GM12878 (cell line): ENCODE measurements at places on chromosomes 5 and 9.

- no peak for DNase-seq
- H3K4me3 ChIP-seq: no peak overlapping the region
- H3K27me3 ChIP-seq: no peaks in the 10 kb centered on the region
Observed at GRCh38 chr5:167888393-167888792, 403.1 kb upstream of the WWC1 start.

- H3K27ac ChIP-seq: peak overlapping the region; percentile 68
- peak overlapping the region; percentile 15; the same call in 1 of the 2 replicates for H3K4me3 ChIP-seq
- H3K27me3 ChIP-seq: no peaks in the 10 kb centered on the region
- H3K4me1 ChIP-seq: peaks cover 19% of the 10 kb centered on the region
Observed at GRCh38 chr9:99118782-99119466, 14.0 kb downstream of the TGFBR1 start.

DNA sequence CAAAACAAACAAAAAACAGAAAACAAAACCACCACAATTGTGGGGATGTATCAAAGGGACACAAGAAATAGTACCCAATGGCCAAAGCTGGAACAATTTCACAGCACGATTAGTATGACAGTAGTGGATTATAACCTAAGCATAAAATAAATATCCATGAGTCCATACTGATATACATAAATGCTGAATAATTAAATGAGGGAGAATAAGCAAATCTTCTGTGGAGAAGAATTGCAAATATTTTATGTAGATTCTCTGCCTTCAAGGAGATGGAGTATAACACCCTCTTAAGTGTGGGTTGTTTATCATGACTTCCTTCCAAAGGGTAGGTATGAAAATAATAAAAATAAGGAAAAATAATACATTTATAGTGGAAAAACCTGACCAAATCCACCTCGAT is 325.4 kb downstream of the PDE4D start:
- peaks cover 6% of the 10 kb centered on the region for H3K4me1 ChIP-seq
- no peaks in the 10 kb centered on the region; the same call in 1 of the 2 replicates for H3K36me3 ChIP-seq
- no peaks in the 10 kb centered on the region for H3K27me3 ChIP-seq
- no peak overlapping the region for H3K4me3 ChIP-seq

GRCh38 chr9:2745560-2746380 is 28.5 kb downstream of the KCNV2 start:
- no peak for DNase-seq
- H3K4me3 ChIP-seq: no peak overlapping the region
- H3K4me1 ChIP-seq: no peaks in the 10 kb centered on the region
- no peaks in the 10 kb centered on the region for H3K27me3 ChIP-seq
- H3K36me3 ChIP-seq: no peaks in the 10 kb centered on the region
- no peak overlapping the region for H3K27ac ChIP-seq

- no peaks in the 10 kb centered on the region for H3K27me3 ChIP-seq
- H3K27ac ChIP-seq: no peak overlapping the region
- no peak overlapping the region for H3K4me3 ChIP-seq
- H3K36me3 ChIP-seq: no peaks in the 10 kb centered on the region
- H3K4me1 ChIP-seq: peaks cover 16% of the 10 kb centered on the region; the same call in 1 of the 2 replicates
- DNase-seq: no peak
Observed at GRCh38 chr5:34584165-34584564, 72.0 kb upstream of the RAI14 start.

DNA sequence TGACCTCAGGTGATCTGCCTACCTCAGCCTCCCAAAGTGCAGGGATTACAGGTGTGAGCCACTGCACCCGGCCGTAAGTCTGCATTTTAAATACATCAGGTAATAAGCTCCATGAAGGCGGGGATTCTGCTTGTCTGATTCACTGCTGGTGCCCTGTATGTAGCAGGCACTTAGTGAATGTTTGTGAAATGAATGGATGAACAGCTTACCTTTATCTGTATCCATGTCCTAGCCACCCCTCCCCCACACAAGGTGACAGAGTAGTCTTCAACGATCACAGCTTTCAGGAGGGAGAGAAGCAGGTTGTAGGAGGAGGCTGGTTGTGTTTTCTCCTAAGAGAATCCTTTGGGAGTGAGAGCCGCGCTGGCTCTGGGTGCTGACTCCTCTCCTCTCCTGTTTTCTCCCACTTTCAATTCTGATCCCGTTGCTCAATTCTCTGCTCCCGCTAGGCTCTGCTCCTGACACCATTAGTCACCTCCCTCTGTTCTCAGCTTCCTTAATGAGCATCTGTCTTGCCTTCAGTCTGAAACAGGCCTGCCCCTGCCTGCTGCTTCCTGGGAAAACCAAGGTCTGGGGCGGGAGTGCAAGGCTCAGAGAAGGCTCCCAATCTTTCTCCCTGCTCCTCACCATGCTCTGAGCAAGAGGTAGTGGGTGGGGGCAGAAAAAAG is 88.8 kb upstream of the CTNNA1 start:
- H3K27ac ChIP-seq: no peak overlapping the region
- H3K4me3 ChIP-seq: no peak overlapping the region
- no peaks in the 10 kb centered on the region; the same call in 1 of the 2 replicates for H3K27me3 ChIP-seq

GRCh38 chr9:22026696-22027095 is 17.6 kb upstream of the CDKN2B start:
- no peaks in the 10 kb centered on the region for H3K27me3 ChIP-seq
- H3K4me1 ChIP-seq: peaks cover 10% of the 10 kb centered on the region
- no peak overlapping the region for H3K27ac ChIP-seq
- no peak for DNase-seq

GRCh38 chr9:13088720-13089427 is 190.6 kb downstream of the MPDZ start:
- H3K36me3 ChIP-seq: no peaks in the 10 kb centered on the region
- no peak for DNase-seq
- no peak overlapping the region for H3K27ac ChIP-seq
- H3K27me3 ChIP-seq: no peaks in the 10 kb centered on the region

DNA sequence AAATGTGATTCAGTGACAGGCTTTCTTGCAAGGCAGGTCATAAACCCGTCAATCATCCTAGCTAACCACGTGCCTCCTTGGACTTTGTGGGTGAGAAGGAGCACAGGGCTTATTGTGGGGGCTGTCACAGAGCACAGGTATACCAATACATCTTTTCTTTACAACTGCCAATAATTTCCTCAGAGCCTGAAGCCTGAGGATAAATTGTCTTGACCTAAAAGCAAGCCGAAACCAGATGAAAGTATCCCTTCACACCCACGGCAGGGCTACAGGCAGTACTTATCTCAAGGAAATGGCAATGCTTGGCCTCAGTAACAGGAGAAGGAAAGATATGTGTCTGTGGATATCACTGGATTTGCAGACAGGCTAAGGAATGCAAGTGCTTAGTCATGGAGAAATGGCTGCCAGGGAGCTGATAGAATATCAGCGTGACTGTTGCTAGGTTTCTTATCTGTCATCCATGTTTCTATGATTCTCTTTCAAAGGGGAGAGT is 90.3 kb upstream of the ZNF366 start:
- no peak for DNase-seq
- peaks cover 4% of the 10 kb centered on the region; the same call in 1 of the 2 replicates for H3K4me1 ChIP-seq
- H3K27ac ChIP-seq: no peak overlapping the region
- H3K27me3 ChIP-seq: no peaks in the 10 kb centered on the region

DNA sequence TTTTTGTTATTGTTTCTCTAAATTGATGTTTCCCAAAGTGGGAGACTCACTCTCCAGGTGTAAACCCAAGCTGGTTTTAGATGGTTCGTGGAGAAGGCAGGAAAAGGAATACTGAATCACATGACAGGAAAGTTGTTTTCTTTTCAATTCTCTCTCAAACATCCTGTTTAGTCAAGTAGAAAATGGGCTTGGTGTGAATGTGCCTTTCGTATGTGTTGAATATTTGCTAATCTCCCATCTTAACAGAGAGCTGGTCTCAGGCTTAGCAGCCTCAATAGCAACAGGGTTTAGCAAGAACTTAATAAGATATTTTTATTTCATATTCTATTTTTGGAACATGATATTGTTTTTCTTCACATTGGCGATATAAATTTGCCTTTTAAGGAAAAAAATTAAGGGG is 119.7 kb downstream of the INSYN2B start:
- H3K27me3 ChIP-seq: no peaks in the 10 kb centered on the region
- peak overlapping the region; percentile 57 for H3K27ac ChIP-seq
- H3K4me1 ChIP-seq: 0 out of 2 replicates have a peak, but pooled peaks cover 3% of the 10 kb centered on the region
- H3K36me3 ChIP-seq: no peaks in the 10 kb centered on the region
- DNase-seq: no peak
- H3K4me3 ChIP-seq: no peak overlapping the region

DNA sequence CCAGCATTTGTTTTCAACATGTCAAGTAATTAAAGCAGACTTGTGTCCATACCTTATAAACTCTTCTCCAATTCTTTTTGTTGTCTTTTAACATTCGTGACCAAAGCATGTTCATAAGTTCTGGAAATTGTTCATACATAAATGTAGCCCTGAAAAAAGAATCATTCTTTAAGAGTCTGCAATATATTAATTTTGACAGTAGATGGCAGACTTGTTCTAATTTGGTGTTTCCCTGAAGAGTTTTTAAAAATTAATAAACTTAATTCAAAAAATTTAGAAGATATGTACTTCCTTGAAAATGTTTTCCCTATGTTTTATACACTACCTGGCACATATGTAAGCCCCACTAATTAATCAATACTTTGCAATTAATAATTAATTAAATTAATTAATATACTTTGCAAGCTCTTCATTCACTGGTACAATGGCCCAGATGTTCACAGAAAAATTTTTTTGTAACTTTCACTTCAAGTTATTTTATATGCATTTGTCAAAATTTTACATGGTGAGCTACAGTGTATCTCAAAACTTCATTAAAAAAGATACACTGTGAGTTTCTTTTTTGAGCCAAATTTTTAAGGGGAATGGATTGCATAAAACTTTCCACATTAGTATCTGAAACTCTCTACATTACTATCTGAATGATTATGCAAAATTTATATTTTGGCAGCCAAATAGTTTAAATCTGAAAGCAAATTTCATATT is 42.1 kb downstream of the CLINT1 start:
- H3K4me1 ChIP-seq: no peaks in the 10 kb centered on the region
- peaks cover 6% of the 10 kb centered on the region for H3K36me3 ChIP-seq
- H3K4me3 ChIP-seq: no peak overlapping the region
- no peak for DNase-seq
- no peak overlapping the region for H3K27ac ChIP-seq
- H3K27me3 ChIP-seq: no peaks in the 10 kb centered on the region

GRCh38 chr9:114205171-114206015 is 50.1 kb downstream of the COL27A1 start:
- no peaks in the 10 kb centered on the region for H3K4me1 ChIP-seq
- no peak for DNase-seq
- no peaks in the 10 kb centered on the region for H3K36me3 ChIP-seq
- no peak overlapping the region for H3K27ac ChIP-seq

DNA sequence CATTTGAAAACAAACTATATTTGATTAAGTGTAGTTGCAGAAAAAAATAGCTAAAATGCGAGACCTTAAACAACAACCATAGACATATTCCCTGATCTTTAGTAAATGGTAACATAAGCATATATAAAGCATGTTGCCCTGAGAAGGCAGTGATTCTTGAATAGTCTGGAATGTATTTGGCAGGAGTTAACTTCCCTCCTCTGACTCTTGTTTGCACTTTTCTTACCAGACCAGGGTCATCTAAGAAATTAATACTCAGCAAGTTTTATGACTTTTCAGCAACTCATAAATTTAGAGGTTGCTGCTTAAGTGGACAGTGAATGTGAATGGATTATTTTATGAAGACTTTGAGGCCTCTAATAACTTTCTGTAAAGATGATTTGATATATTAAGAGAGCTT is 55.3 kb upstream of the NUDT12 start:
- no peaks in the 10 kb centered on the region for H3K27me3 ChIP-seq
- no peak for DNase-seq
- H3K27ac ChIP-seq: no peak overlapping the region

DNA sequence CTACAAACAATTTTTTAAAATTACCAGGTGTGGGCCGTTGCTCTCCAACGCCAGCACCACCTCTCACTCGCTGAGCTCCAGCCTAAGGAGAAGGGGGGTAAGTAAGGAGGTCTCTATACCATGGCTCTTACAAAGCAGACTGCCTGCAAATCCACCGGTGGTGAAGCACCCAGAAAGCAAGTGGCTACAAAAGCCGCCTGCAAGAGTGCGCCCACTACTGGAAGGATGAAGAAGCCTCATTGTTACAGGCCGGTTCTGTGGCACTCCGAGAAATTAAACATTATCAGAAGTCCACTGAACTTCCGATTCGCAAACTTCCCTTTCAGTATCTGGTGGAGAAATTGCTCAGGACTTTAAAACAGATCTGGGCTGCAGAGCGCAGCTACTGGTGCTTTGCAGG is 46.0 kb downstream of the CDO1 start:
- no peaks in the 10 kb centered on the region for H3K36me3 ChIP-seq
- no peak for DNase-seq
- no peaks in the 10 kb centered on the region for H3K27me3 ChIP-seq
- H3K4me3 ChIP-seq: no peak overlapping the region
- H3K27ac ChIP-seq: no peak overlapping the region
- H3K4me1 ChIP-seq: no peaks in the 10 kb centered on the region

GRCh38 chr5:177311723-177312648 is at the start of gene MXD3:
TSS of gene MXD3 (minus strand) at chr5:177311898. CDS start at chr5:177311830, 68 bp downstream.
- peaks cover 17% of the 10 kb centered on the region for H3K4me1 ChIP-seq
- no peaks in the 10 kb centered on the region; the same call in 1 of the 2 replicates for H3K36me3 ChIP-seq
- peak within 1 kb of the TSS; percentile 92 for H3K27ac ChIP-seq
- DNase-seq: peak; percentile 76
- no peaks in the 10 kb centered on the region for H3K27me3 ChIP-seq

GRCh38 chr5:4424895-4425294 is 715.2 kb upstream of the ADAMTS16 start:
- no peak overlapping the region for H3K27ac ChIP-seq
- H3K36me3 ChIP-seq: no peaks in the 10 kb centered on the region
- no peak for DNase-seq
- H3K4me1 ChIP-seq: no peaks in the 10 kb centered on the region

DNA sequence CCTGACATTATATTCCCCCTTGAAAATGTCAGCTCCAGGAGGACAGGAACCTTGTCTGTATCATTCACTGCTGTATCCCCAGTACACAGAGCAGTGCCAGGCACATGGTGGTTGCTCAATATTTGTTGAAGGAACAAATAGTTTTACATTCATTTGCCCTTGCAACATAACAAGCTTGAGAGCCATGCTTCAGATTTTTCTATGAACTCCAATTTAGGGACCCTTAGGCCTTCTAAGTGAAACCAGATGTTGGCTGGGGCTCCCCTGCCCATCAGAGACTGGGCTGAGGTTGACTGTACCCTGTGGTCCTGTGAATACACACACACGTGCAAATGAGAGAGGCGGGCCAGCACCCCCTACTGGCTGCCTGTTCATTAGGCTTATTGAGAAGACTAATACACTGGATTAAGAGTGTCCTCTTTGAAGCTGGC is 214.9 kb upstream of the WWC1 start:
- H3K4me1 ChIP-seq: no peaks in the 10 kb centered on the region
- H3K27me3 ChIP-seq: no peaks in the 10 kb centered on the region
- DNase-seq: no peak

GRCh38 chr5:94524841-94525697 is 93.3 kb downstream of the KIAA0825 start:
- DNase-seq: peak; percentile 9
- no peaks in the 10 kb centered on the region for H3K27me3 ChIP-seq
- H3K36me3 ChIP-seq: no peaks in the 10 kb centered on the region
- H3K4me1 ChIP-seq: no peaks in the 10 kb centered on the region
- H3K4me3 ChIP-seq: no peak overlapping the region
